NCI-H187 (cell line): ENCODE measurements at places on chromosomes 16 and 17.
A peak's percentile ranks its signal among the peaks of the same experiment; 100 is the strongest.

GRCh38 chr17:57604771-57605674, 140.1 kb downstream of the CCDC182 start:
- peak; percentile 67 for DNase-seq

DNA sequence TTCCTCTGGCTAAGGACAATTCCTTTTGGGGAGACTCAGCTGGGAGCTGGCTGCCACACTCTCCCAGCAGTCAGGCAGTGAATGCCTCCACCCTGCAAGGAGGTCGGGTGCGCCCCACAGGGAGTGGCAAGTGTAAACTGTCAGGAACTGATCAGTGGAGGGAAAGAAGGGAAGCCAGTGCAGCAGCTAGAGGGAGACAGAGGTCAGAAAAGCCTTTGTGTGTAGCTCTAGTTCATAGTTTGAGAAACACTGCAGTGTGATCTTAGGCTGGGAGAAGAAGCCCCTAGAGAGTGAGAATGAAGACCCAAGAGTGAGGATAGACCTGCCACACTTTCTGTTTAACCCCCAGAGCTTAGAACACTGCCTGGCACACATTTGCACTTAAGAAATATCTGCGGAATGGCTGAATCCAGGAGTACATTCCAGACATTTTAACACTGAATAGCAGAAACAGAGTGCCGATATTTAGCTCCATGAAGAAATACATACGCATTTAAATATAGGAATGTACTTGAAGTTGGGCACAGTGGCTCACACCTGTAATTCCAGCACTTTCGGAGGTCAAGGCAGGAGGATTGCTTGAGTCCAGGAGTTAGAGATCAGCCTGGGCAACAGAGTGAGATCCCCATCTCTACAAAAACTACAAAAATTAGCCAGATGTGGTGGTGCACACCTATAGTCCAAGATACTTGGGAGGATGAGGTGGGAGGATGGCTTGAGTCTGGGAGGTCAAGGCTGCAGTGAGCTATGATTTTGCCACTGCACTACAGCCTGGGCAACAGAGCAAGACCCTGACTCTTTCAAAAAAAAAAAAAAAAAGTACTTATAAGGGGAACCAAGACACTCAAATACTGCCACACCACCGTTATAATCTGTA, 11.1 kb upstream of the SLC5A11 start:
- no peak for DNase-seq

DNA sequence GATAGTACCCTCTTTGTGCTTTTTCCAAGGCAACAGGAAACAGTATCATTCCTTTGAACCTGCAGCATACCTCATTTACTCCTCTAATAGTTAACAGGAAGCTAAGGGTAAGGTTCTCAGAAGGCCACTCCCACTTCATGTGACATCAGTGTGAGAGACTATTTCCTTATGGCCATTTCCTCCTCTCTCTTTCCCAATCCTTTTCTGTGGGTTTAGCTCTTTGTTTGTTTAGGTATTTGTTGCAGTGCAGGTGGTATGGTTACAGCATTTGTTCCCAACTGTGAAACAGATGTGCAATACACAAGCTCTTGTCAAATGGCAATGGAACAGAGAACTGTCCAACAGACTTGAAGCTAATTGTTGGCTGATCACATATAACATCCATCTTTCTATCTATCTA, 14.7 kb downstream of the TMC5 start:
- DNase-seq, result no peak

DNA sequence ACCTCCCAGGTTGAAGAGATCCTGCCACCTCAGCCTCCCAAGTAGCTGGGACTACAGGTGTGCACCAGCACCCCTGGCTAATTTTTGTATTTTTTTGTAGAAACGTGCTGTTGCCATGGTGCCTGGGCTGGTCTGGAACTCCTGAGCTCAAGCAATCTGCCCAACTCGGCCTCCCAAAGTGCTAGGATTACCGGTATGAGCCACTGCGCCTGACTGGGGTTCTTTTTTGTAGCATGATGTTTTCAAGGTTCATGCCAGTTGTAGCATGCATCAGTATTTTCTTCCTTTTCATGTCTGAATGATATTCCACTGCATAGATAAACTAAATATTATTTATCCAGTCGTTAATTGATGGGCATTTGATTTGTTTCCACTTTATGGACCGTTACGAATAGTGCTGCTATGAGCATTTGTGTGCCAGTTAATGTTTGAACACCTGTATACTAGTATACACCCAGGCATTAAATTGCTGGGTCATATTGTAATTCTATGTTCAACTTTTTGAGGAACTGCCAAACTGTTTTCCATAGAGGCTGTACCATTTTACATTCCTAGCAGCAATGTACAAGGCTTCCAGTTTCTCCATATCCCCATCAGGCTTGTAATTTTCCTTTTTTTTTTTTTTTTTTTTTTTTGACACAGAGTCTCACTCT, 24.8 kb upstream of the CEP20 start:
- DNase-seq, result no peak

DNA sequence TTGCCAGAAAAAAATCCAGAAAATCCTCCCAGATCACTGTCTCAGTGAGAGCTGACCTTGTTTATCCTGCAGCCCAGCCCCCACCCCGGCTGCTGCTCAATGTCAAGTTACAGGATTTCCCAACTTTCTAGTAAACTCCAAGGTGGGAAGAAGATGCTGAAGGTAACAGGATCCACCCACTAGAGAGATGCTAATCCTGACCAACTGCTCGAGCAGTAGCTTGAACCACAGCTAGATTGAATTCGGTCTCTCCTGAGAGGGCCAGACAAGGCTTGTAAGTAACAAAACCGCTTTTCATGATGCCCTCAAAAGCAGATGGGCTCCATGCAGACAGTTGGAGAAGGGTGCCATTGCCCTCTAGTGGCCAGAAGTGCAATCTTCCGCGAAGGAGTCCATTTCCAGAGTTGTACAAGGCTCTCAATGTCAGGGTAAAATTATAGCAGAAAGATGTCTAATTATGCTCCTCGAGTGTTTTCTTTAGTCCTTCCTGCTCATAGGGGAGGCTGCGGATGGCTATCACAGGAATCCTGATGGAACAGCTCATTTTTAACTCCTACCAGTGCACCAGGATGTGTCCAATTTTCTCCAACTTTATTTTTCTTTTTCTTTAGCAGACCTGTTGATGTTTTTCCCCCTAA, 3.9 kb downstream of the CDH11 start:
- no peak for DNase-seq

GRCh38 chr16:73125850-73126524, 78.1 kb upstream of the ZFHX3 start:
- DNase-seq, result no peak

- DNase-seq, result no peak
Measured at GRCh38 chr17:48384164-48384563, 45.9 kb downstream of the SKAP1 start.

DNA sequence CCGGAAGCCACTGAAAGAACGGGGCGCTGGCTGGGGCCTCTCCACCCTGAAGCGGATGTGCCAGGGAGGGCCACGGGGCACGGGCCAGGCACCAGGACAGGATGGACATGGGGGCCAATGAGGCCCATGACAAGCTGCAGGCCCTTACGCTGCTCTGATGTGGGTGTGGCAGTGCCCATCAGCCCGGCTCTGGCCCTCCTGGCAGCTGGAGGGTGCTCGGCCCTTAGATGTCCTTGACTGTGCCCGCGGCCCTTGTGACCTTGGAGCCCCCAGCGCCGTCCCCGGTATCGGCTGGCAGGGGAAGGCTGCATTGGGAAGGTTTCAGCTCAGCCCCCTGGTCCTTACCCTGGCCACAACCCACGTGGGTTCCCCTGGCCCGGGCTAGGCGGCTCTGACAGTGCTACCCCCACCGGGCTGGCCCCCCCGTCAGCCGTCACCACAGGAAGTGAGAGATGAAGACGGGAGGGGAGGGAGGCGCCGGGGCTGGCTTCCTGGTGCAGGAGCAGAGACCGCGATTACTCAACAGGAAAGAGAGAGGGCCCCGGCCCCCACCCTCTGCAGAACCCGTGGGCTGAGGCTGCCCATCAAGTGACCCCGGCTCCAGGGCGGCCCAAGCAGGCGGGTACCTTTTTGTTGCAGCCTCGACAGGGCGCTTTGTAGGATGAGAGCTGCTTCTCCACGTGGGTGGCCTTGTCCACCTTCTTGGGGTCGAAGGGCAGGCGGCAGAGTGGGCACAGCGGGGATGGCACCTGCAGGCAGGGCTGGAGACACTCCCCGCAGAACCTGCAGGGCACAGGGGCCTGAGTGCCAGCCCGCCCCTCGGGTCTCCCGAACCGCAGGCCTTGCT, 5.3 kb downstream of the RNF166 start:
- DNase-seq, result no peak

DNA sequence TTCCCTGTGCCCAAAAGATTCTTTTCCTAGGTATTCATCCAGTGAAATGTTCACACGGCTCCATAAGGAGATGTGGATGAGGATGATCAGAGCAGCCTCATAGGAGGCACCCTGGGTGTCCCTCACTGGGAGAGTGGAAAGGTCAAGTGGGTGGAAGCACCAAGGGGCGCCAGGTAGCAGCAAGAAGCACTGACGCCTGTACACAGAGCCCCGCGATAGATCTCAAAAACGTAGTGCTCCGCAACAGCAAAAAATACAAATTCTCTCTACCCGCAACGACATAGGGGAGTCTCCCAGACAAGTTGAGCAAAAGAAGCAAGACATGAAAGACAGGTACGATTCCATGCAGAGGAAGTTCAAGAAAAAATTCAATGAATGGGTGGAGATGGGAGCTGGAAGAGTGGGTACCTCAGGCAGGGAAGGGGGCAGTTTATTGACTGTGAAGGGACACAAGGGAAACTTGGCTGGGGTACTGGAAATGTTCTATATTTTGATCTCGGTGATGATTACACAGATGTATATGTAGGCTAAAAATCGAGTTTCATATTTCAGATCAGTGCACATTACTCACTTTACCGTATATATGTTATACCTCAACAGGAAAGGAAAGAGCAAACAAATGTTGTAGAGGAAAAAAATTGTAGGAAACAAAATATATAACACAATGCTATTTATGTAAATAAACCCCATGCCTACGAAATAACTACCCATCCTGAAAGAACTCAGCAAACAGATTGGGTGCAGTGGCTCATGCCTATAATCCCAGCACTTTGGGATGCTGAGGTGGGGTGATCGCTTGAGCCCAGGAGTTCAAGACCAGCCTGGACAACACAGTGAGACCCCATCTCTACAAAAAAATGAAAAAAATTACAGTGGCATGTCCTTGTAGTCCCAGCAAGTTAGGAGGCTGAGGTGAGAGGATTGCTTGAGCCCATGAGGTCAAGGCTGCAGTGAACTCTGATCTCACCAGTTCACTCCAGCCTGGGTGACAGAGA, 17.8 kb upstream of the ETV4 start:
- no peak for DNase-seq

- DNase-seq, result no peak
Measured at GRCh38 chr17:77247048-77247541, 106.3 kb downstream of the SEC14L1 start.

- no peak for DNase-seq
Measured at GRCh38 chr17:77774182-77774581, 184.3 kb upstream of the TNRC6C start.

DNA sequence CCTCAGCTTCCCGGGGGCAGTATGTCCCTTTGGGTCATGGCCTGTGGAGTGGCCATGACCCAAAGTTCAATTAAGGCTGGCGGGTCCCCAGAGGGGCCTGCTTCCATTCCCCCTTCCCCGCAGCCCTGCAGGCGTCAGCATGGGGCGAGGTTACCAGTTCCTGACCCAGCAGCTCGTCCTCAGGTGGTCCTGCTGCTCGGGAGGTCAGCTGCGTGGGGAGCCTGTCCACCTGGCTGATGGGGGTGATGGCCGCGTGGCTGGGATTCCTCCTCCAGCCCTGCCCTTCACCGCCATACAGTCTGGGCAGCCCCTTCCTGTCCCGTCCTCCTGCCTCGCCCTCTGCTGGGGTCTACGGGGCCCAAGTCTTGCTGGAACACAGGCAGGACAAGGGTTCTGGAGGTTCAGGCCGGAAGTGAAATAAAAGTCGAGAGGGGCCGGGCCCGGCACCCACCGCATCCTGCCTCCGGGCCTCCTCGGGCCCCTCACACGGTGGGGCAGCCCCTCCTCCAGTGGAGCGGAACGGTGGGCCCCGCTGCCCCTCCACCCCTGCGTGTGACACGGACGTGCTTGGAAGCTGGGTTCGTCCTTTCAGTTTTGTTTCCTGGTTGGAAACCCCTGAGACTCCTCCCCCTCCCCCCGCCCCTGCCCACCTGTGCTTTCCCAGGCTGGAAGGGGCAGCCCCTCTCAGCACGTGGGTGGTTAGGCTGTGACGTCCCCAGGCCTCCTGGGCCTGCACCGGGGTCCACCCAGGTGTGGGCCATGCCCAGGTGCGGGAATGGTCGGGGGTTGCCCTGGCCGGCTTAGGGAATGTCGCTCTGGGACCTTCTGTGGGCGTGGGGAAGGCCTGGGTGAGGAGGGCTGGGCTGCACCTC, 6.8 kb downstream of the UBALD2 start:
- no peak for DNase-seq

- DNase-seq, result no peak
Measured at GRCh38 chr16:11503566-11503965, 83.2 kb downstream of the LITAF start.

GRCh38 chr17:50361561-50362480, 11.2 kb downstream of the MRPL27 start:
- DNase-seq, result no peak
